ENCODE measurements at places on chromosomes 6 and 20.

- DNase-seq = no peak
Observed at GRCh38 chr6:40627316-40627715, 40.2 kb upstream of the LRFN2 start.

DNA sequence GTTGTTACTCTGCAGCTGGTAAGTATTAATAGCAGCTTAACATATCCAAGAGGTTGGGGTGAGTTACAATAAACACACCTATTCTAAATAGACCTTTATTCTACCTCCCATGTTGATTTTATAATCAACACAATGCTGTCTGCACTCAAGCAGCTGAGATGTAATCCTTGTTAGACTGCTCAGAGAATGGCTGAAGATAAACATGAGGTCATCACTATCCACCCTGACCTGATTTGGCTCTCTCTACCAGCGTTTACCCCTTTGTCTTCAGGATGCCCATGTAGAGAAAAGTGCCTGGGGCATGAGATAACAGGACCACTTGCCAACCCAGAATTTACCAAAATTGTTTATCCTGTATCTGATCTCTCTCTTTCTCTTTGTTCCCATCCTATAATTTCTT, 220.7 kb upstream of the DEFB112 start:
- no peak for DNase-seq

- DNase-seq = no peak
Observed at GRCh38 chr6:39493777-39494176, 171.3 kb upstream of the KCNK16 start.

- DNase-seq = no peak
Observed at GRCh38 chr20:44600758-44601201, 18.4 kb downstream of the PKIG start.

DNA sequence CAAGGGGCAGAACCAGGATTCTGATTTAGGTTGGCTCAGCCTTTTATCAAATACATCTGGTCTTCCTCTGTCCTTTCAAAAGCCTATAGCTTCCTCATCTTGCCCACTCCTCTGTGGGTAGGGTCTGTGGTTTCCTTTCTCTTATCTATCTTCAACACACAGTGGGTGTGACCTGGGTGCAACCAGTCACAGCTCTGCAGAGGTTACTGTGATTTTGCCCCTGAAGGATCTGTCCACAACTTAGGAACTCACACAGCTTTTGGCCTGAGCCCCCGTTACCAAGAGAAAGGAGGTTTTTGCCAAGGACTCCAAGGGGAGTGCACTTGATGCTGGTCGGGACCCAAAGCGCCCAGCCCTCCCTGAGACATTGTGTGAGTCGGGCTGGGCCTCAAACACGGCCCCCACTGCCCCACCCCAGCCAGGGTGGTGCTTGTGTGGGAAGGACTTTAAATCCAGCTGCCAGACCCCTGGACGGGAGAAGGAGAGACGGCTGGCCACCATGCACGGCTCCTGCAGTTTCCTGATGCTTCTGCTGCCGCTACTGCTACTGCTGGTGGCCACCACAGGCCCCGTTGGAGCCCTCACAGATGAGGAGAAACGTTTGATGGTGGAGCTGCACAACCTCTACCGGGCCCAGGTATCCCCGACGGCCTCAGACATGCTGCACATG, at the start of gene PI16:
TSS of gene PI16 (plus strand) at position 477 of the 670 bp plus-strand sequence. CDS start at position 500, 23 bp downstream.
- DNase-seq = no peak

DNA sequence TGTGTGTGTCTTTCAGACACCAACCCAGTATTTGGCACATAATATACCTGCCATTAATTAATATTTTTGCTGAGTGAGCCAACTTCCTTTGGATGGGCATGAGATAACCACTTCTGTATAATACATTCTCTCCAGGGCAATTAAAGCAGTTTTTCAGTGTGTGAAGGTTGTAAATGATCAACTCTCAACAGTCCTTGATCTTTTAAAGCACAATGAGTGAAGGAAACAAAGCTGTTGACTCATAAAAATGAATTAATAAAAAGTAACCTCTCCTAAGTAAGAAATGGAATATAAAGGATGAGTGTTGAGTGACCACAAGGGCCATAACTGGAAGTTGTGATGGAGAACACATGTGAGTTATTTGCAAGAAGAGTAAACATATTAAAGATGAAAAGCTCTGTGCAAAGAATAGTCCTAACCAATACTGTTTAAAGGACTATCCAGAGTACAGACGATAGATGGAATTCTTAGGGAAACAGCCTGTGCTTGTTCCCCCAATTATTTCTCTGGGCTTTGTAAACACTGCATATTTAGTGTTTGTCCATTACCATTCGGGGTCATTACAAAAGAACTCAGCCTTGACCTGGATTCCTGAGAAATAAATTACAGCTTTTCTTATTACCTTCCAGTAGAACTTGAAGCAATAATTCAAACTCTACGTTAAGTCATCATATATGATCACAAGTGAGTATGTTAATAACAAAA, 446.2 kb downstream of the PLCB1 start:
- no peak for DNase-seq

- DNase-seq = peak; percentile 99
Observed at GRCh38 chr20:24872291-24873024, 76.6 kb upstream of the CST7 start.

DNA sequence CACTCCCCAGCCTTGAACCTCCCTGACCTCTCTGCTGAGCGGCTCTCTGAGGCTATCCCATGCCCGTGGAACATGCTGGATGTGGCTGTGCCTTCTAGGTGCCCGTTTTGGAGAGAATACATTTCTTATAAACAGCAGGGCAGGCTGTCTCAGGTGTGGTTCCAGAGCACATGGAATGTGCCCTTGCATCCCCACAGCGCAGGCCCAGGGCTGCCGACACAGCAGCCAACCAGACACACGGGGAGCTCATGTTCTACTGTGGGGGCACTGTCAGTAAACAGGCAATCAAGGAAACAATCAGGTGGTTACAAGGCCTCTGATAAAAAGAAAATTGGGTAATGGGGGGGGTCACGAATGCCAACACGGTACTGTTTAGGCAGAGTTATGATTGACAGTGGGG, 30.8 kb downstream of the FOXC1 start:
- DNase-seq = no peak

GRCh38 chr6:34051331-34051919, 94.5 kb downstream of the GRM4 start:
- peak; percentile 42 for DNase-seq

DNA sequence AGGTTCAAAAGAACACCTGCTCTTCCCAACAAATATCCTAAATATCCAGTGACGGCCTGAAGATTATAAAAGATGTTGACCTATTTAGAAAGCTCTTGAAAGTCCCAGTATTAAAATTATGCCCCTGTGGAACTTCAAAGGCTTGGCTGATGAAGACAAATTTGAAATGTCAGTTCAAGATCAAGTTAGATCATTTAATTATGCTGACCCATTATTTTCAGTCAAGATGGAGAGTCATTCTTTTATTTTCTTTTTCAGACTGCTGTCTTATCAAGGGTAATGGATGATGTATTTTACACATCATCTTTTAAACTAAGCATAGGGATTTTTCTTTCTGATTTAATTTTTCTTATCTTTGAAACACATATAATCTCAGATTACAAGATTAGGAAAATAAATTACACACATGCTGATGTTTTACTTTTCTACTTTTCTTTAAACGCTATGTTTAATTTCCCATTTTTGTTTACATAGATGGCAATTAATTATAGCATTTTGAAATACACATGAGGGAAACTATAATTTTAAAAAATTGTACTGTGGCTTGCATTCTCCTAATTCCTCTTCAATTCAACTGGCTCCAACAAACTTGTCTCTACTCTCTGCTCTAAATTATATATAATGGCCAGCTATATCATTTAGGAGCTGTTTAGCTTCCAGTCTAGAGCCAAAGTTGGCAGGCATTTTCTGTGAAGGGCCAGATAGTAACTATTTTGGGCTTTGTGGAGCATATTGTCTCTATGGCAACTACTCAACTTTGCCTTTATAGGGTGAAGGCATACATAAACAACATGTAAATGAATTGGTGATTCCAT, 123.7 kb downstream of the RCAN2 start:
- DNase-seq = no peak

- DNase-seq = peak; percentile 25
Observed at GRCh38 chr20:19603376-19603750, 154.7 kb upstream of the RIN2 start.
